ENCODE measurements at places on chromosomes 16 and 17.

- DNase-seq, result no peak
Measured at GRCh38 chr16:50154420-50154950, 1.4 kb downstream of the TENT4B start.

GRCh38 chr17:6241381-6241780 is 171.2 kb downstream of the WSCD1 start:
- no peak for DNase-seq

DNA sequence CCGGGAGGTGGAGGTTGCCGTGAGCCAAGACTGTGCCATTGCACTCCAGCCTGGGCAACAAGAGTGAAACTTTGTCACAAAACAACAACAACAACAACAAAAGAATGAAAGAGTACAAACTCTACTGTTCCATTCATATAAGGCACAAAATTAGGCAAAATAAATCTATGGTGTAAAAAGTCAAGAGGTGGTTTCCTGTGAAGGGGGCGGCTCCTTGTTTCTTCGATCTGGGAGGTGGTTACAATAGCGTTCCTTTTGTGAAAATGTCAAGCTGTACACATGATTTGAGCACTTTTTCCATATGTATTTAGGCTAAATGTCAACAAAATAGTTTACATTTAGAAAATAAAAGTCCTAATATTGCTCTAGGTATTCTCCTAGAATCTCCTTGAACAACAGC is 6.9 kb downstream of the SIAH1 start:
- DNase-seq, result no peak

- no peak for DNase-seq
Measured at GRCh38 chr17:4854111-4854681, 21.1 kb downstream of the MINK1 start.

- no peak for DNase-seq
Measured at GRCh38 chr17:6306820-6307219, 128.1 kb downstream of the AIPL1 start.

DNA sequence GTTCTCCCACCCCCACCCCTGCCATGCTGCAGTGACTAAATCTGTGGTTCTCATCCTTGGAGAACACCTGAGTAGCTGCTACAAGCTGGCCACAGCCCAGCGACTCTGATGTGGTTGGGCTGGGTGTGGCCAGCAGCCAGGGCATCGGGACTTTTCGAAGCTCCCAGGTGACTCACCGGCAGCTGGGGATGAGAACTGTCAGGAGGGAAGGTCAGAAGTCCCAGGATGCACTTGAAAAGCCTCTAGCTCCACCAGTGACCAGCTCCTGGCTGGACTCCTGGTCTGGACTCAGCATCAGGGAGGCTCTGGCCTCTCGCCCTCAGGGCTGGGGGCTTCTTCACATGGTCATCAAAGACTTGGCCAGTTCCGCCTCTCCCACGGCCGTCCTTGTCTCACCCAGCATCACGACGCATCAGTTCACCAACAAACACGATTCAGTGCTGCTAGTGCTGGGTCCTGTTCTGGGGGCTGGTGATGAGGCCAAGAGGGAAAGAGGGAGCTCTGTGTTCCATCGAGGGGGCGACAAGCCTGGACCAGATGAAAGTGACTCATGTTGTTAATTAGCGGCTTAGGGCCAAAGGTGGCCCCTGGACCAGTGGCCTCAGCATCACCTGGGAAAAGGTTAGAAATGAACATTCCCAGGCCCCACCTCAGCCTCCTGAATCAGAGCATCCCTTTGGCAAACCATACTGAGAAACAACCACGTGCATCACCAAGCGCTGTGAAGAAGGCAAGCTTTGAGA is 3.9 kb upstream of the C17orf99 start:
- DNase-seq, result no peak

DNA sequence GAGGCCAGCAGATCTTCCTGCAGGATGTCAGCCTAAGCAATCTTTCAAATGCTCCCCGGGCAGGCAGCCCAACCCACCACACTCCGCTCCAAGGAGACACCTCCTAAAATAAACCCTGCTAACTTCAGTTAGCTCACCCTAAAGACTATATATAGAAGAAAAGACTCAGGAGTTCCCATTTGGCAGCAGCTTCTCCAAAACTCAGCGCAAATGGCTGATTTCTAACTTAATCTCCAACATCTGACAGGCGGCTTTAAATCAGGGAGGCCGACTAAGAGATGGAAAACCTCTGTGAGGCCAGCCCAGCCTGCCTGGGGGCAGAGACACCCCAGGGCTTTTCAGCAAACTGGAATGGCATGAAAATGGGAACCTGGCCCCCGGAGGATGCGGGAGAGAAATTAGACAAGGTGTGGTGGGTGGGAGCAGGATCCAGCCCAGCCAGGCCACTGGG is 91.6 kb downstream of the XYLT1 start:
- no peak for DNase-seq

DNA sequence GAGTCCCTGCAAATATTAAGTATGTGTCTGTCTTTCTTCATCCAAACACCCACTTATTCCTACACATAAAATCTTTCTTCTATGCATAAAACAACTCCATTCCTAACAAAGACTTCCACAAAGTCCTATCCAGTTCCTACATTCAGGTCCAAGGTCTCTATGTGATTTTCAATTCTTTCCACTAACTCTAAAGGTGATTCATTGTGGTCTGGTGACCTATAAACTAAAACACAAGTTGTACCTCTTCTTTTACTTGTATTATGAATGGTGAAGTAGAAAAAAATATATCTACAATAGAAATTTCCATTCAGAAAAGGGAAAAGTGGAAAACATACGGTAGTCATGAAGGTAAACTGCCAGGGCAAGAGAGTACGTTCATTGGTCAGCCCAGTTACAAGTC is 56.6 kb downstream of the USP32 start:
- DNase-seq, result no peak

DNA sequence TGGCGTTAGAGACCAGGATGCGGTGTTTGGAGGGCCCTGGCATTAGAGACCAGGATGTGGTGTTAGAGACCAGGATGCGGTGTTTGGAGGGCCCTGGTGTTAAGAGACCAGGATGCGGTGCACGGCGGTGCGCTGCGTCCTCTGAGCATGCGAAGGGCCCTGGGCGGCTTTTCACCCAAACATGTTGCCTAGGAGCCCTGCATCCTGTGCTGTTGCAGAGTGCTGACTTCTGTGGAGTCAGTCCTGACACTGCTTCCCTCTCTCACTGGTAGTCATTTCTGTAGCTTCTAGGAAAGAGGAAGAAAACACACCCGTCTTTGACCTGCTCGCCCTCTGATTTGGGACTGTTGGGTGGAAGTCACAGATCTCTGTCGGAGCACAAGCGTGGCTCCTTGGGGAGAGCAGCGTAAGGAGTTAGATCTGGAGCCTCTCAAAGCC is 141.2 kb downstream of the LAT start:
- DNase-seq, result no peak

DNA sequence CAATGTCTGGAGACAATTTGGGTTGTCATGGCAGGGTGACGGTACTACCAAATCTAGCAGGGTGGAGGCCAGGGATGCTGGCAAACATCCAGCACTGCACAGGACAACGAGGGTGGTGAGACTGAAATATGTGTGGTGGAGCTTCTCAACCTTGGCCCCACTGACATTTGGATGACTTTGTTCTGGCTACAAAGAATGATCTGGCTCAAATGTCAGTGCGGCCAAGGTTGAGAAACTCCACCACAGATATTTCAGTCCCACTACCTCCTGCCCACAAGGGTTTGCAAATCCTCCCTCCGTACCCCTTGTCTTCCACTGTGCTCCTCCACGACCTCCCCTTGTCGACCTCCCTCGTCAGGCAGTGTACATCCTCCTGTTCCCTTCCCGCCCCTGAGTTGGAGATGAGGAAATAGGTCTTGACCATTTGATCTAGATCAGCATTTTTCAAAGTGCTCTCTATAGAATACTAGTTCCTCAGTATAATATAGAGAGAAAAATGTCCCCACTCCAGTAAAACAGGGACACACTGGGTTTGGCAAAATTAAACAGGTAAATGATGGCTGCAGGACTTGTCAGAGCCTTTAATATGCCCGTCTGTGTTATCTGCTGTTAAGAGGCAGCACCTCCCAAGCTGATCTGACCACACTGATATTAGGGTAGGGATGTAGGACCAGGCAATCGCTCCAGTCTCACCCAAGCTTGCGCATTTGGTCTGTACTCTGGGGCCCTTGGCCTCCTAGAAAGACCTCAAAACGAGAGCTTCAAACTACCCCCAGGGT is 6.8 kb downstream of the OSGIN1 start:
- DNase-seq, result no peak

GRCh38 chr16:83336603-83337002 is 471.2 kb upstream of the HSBP1 start:
- no peak for DNase-seq

GRCh38 chr16:83742124-83742899 is 65.5 kb upstream of the HSBP1 start:
- no peak for DNase-seq

- DNase-seq, result peak; percentile 59
Measured at GRCh38 chr16:85821390-85822135, 22.1 kb downstream of the COX4I1 start.
